ENCODE measurements at places on chromosomes 2 and 18.

GRCh38 chr18:36780748-36781147, 48.1 kb downstream of the TPGS2 start:
- DNase-seq, result no peak

- no peak for DNase-seq
Measured at GRCh38 chr2:218024871-218025270, 22.1 kb upstream of the TNS1 start.

DNA sequence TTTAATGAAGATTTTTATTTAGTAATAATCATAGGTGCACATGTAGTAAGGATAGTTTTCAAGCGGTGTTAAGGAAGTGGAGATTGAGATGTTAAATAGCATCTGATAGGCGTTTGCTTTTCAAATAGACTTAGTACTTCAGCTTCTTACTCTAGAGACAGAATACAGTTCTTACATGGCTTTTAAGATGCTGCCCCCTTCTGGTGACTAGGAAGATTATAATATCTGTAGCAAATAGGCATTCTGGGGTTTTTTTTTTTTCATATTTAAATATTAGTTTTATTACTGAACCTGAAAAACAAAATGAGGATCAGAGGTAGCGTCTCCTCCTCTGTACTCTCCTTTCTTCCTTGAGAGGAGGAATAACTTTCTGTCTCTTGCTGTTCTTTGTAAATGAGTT, 100.2 kb downstream of the AGAP1 start:
- DNase-seq, result no peak

GRCh38 chr2:224952936-224953657, 89.2 kb downstream of the DOCK10 start:
- no peak for DNase-seq

DNA sequence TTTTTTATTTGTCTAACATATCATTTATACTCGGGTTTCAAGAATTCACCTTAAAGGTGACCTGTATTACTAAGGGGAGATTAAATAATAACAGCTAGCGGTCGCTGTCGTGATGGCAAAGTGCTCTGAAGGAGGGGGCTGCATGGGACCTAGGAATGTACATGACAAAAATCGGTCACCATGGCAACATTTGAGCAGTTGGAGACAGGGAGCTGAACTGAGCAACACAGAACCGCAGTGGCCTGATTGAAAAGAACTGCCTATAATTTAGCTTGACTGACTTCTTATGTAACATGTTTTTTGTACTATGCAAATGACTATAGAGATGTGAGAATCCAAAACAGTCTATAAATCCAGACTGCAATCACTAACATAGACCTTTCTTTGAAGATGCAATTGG, 34.3 kb upstream of the EPHA4 start:
- no peak for DNase-seq

DNA sequence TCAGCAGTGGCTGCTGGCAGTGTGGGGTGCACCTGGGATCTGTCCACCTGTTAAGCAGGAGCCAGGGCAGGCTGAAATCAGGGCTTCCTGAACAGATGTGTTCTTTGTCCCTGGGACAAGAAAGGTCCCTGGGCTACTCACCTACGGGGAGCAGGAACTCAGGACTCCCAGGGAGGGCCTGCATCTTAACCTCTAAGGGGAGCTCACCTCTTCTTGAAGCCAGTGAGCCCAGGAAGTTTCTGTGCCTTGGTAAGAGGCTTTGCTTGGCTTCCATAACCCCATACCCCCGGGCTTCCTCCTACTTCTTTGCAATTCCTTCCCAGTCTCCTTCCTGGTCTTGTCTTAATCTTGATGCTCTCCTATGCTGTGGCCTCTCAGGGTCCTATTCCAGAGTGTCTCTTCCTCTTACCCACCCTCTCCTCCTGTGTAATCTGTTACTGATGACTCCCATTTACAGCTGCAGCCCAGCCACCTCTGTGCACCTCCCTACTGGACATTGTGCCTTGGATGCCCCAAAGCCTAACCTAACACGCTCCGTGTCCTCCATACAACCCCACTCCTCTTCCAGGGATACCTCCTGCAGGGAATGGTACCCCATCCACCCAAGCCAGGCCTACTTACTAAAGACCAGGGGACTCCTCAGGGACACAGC, 55.7 kb upstream of the MAPRE3 start:
- no peak for DNase-seq

DNA sequence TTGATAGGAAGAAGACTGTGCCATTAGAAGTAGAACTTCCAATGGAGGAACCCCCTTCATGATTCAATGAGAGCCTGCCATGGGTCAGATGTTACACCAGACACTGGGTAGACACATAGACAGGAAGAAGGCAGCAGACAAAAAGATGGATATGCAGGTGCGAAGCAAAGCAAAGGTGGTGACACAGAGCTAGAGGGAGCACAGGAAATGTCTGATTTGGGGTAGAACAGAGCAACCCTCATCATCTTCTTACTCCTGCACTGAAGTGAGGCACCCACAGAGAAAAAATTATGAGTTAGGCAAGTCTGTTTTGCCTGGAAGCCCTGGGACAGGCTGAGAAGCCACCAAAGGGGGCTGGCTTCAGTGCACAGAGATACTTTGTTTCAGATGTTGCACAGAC, 240.2 kb downstream of the ANAPC1 start:
- no peak for DNase-seq

DNA sequence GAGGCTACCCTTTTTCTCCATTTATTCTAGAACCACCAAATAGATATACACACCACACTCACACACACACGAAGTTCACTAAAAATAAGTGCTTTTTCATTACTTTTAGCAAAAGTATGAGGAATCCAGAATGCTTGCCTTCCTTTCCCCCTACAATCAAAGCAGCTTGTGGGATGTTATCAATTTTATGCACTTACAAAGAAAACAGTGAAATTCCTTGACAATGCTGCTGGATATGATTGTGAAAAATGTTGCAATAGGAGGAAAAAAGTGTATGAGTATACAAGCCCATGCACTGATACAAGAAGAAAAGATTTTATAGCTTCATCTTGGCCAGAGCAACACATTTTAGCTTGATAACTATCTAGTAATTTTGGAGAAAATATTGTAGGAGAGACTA, 269.2 kb downstream of the XIRP2 start:
- DNase-seq, result no peak

GRCh38 chr18:59878644-59879043, 21.2 kb upstream of the PMAIP1 start:
- no peak for DNase-seq

DNA sequence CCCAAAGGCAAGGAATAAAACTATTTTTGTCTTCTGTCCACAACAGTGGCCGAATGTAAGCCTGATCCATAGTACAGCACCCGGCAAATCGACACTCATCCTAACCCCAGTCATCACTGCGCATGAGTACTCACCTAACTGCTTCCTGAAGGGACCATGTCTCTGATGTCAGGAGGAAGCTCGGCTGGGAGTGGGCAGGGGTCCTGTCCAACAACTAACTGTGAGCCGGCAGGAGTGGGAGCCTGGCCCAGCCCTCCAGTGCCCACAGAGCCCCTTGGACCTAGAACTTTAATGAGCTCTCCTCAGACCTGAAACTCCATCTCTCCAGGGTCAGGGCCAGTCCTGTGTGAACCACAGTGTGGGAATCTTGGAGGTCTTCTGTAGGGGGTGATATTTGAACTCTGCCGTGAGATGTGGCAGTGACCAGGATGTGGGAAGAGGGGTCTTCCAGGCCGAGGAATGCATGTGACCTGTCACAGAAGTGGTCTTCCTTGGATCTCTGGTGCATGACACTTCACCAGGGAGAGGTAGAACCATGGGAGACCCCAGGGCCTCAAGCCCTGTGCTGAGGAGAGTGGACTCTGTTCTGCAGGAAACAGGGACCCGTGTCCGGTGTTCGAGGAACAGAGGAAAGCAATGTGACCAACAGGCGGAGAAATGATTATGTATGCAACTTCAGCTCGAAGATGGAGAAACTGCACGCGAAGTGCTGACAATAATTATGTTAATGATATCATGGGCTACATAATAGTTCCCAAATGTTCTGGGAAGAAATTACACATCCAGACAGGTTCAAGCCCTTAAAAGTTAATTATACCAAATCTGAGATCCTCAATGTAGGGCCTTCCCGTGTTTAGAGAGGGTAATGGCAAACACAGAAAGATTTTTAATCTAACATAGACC, 240.1 kb upstream of the HDAC4 start:
- DNase-seq, result no peak

- no peak for DNase-seq
Measured at GRCh38 chr2:207567671-207568070, 37.9 kb downstream of the CREB1 start.

GRCh38 chr2:148615381-148615841, 29.1 kb upstream of the EPC2 start:
- no peak for DNase-seq

- no peak for DNase-seq
Measured at GRCh38 chr2:68411397-68412126, 46.5 kb downstream of the PLEK start.

DNA sequence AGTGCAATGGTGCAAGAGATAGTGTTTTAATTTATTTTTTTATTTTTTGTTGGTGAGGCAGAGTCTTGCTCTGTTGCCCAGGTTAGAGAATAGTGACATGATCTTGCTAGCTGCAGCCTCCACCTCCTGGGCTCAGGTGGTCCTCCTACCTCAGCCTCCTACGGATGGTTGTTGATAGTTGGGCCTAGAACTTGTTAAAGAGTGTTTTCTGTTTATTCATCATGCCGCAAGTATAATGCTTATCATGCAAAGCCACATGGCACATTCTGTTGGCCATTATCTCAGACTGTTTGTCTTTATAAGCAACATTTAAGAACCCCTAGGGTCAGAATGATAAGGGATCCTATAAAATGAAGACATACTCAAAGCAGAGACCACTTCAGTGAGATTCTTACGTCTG, 1.7 kb downstream of the UGGT1 start:
- no peak for DNase-seq

GRCh38 chr2:85243101-85244072, 84.4 kb downstream of the TGOLN2 start:
- DNase-seq, result no peak

- DNase-seq, result no peak
Measured at GRCh38 chr2:217016796-217017419, 157.0 kb upstream of the TNP1 start.

DNA sequence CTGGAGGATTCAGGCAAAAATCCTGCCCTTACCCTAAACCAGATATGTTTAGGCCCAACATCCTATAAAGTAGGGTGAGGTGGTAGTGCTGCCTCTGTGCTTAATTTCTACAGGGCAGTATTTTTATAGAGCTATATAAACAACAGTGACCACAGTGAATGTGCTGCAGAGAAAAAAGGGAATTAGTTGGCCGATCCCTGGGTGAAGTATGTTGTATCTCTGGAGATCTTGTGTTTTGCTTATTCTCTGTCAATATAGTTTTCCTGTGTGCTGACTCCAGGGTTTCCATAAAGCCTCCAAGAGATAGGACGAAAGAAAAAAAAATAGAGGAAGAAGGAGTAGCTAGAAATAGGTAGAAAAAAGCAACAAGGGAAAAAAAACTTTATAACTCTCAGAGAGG, 88.9 kb upstream of the THOC1 start:
- DNase-seq, result no peak

DNA sequence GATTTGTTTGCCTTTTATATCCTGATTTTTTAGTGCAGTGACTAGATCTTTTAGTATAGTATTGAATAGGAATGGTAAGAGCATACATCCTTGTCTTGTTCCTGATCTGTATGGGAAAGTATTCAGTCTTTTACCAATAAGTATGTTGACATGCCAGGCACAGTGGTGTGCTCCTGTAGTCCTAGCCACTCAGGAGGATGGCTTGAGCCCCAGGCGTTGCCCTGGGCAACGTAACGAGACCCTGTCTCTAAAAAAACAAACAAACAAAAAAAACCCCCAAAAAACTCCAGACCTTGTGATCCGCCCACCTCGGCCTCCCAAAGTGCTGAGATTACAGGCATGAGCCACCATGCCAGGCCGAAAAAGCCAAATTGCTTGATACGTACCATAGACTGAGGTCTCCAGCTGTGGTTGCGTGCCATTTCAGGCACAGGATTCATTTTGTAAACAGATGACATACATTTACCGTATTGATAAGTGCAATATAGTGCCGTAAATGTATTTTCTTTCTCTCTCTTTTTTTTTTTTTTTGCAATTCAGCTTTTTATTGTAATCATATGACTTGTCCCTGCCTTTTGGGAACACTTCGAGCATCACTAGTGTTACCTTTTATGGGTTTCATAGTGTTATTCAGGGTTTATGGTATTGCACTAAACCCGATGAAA, 18.5 kb downstream of the BIRC6 start:
- no peak for DNase-seq

DNA sequence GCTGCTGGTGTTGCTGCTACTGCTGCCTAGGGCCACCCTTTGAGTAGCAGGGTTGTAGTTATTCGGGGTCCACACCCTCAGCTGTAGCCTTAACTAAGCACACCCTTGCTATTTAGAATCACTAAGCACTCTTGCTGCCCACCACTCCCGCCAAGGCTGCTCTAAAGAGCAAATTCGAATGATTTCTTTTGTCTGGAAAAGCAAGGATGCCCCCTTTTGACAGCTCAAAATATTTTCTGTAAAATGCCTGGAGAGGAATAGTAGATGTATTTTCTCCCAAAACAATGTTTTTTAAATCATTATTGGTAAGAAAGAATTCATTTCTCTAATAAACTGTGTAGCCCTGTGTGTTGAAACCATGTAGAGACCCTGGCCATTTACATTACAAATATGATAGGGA, 80.8 kb upstream of the PAPOLG start:
- no peak for DNase-seq

- no peak for DNase-seq
Measured at GRCh38 chr2:23449413-23449812, 64.4 kb downstream of the KLHL29 start.

DNA sequence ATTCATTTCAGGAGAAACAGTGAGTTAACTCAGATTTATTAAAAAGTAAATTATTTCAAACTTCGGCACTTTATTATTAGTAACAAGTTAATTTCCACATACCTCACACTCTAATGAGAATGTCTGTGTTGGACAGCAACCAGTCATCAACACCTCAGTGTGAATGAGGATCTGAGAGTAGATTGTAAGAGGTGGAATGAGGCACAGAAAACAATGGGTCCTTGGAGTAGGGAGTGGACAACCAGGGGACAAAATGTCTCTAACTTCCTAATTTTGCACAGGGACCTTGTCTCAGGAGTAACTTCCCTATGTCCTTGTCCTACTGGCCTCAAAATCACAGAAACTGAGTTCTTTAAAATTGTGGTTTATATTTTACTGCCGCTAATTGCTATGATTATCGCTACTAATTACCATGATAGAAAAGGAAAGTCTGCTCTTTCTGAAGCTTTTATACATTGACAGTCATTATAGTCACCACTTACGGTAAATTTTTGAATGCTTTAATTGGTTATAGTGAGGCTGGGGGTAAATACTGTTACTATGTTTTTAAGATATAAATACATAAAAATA, 82.2 kb upstream of the LRPPRC start:
- no peak for DNase-seq

GRCh38 chr2:216596236-216596979, 36.8 kb upstream of the IGFBP2 start:
- no peak for DNase-seq
